ELF-1 (cell line): ENCODE measurements at places on chromosomes 11 and 22.

GRCh38 chr22:25564979-25565677, 653 bp downstream of the GRK3 start:
- peak; percentile 75 for DNase-seq

DNA sequence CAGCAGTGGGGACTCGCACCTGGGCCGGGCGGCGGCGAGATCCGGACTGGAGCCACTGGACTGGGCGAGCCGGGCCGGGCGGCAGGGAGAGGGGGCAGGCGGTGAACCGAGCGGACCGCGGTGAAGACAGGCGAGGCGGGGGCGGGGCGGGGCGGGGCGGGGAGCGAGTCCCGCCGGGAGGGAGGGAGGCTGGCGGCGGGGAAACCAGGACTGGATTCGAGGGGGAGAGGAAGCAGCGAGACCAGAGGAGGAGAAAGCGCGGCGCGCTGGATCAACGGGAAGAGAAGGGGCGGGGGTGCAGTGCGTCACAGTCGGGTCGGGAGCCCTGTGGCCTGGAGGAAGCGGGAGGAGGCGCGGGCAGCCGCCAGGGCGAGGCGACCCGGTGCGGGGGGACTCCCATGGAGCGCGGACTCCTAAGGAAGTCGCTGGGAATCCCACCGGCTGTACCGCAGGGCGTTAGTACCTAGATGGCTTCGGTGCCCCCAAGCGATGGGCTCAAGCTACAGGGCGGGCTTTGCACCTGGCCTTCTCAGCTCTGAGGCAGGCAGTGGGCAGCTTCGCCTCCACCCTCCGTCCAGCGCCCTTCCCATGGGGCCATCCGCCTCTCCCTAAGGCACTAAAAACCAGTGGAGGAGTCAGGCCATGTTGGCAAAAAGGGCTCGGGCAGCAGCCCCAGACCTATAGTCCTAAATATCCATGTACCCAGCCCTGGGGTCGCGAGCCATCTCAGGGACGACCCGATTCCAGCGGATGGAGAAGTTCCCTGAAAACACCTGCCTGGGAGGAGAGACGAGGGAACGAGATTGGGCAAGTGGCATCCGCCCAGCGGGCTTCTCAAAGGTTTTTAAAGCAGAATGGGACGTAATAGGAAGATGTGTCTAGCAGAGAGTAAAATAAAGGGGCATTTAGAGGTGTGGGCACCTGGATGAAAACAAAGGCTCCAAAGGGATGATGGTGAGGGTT, at the start of gene TMEM121B:
Gene TMEM121B (minus strand): TSS at position 128 of the 963 bp plus-strand sequence. CDS start 233 bp downstream, outside the sequence.
- peak; percentile 88 for DNase-seq

DNA sequence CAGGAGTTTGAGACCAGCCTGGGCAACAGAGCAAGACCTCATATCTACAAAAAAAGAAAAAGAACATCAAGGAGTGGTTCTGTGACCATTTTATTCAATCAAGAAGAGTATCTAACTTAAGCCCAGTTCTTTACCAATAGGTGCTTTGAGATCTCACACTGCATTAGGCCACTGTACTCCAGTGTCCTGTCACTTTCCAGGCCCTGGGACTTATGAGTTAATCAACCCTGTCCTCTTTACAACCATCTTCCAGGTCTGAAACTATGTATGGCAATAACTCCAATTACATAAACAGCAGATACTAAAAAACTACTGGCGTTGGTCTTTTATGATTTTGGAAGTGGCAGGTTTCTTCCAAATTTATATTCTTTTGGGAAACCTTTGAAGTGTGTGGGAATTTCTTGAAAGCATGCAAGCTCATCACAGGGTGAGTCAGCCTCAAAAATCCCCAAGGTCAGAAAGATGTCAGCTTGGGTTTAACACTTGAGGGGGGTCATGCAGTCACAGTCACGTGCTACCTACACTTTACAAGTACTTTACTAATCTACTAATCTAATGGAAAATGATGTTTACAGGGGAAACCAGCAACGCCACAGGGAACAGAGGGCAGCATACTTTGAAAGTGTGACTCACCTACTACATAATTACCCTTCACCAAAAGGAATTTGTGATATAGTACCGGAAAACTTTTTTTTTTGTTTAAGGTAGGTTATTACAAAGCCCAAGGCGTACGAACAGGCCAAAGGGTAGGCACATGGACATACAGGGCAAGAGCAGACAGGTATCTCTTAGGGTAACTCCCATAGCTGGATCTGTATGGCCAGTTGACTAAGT, 15.6 kb downstream of the PISD start:
- DNase-seq = no peak

DNA sequence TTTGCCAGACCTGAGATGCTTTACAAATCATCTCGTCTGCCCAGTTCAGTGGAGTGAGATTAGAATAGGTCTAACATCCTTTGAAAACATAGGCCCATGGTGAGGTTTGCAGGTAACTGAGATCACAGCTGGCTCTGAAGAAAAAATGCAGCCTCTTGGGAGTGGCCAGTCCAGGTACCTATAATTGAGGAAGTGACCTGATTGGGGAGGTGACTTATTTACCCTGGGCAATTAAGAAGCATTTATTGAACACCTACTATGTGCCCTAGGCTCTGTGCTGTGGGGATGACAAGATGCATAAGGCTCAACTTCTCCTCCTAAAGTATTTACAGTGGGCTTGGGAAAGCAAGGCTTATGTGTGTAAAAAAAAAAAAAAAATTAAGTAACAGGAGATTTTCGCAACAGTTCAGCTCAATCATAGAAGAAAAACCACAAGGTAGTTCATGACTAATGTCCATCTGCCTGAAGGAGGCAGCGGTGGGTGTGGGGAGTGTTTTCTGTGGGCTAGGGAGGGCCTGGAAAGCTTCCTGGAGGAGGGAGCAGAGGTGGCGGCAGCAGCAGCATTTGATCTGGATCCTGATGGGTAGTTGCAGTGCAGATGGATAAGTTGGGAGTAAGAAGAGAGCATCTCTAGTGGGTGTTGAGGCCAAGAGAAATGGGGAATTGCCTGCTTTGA, 16.1 kb downstream of the MICAL2 start:
- no peak for DNase-seq

GRCh38 chr11:45997599-45997998, 75.1 kb downstream of the LARGE2 start:
- DNase-seq = no peak

DNA sequence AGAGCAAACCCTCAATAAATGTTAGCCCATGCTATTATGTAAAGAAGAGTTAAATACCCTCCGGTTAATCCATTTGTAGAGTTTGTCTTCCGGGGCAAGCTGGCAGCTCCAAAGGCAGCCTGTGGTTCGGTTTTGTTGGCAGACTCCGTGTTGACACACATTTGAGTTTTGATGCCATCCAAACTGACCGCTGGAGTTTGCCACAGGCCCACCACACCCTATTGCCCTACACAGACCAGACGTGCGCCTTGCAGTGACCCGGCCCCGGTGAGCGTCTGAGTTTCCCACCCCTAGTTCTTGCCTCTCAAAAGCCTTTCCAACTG, 25.1 kb downstream of the ELFN2 start:
- DNase-seq = no peak

GRCh38 chr11:118161786-118162185, 9.2 kb upstream of the SCN4B start:
- DNase-seq = no peak

DNA sequence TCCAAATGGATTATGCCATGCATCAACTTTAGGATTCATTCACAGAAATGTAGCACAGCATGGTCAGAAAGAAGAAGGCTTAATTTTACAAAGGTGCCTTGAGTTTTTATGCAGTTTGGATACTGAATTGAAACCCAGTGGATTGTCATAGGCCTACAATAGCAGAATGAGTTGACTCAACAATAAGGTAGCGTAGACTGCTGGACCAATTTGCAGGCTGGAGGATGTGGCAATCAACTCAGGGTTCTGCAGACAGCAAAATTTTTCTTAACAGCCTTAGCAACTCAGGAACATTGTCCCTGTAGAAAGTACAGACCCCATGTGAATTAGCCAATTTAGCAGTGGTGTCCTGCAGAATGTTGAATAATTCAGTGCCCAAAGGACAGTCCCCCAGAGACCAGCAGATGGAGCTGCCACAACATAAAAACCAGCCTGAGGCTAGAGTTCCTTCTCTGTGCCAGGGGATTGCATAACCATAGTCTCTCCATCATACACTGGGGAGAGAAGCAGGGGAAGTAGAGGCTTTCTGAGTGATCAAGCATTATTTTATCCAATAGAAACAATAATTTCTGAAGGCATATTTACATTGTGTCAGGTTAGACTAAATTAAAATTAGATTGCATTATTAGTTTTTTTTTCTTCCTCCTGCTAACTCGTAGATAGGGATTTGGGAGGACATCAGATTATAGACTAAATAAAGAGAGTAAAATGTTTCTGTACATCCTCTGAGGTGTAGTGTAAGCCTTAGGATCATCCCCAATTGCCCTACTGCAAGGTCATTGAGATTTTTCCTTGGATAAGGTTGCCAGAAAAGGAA, 20.3 kb upstream of the MRPL17 start:
- peak; percentile 61 for DNase-seq

DNA sequence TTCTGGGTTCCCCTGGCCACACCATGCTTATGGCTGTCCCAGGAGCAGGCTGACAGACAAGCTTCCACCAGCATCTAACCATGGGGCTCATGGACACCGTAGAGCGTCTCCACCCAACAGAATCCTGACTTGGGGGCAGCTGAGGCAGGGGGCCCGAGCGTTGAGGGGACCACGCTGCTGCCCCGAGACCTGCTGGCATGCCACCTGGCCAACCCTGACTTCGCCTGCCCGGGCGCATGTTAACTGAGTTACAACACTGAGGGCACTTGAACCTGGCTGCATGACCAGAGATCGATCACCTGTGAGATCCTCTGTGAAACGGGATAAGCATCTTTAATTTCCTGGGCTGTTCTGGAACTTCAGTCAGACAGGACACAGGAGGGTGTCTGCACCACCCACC, 13.7 kb downstream of the PPM1F start:
- DNase-seq = no peak
